ENCODE measurements at places on chromosomes 7 and 10. TPM values are rescaled to one million over a fixed set of nuclear protein-coding genes. Genes with fewer than 3 reads are reported as not detected.

ITIH2 gene
- not detected for total RNA-seq

CAV2 gene
- total RNA-seq = 8.5 TPM

OIT3 gene
- total RNA-seq = 0.72 TPM

SLC39A12 gene
- not detected for total RNA-seq

YKT6 gene
- 80.6 TPM for total RNA-seq

ABCB1 gene
- 1.7 TPM for total RNA-seq

CYP26A1 gene
- total RNA-seq = 76.0 TPM

C10orf90 gene
- total RNA-seq = not detected

MACC1 gene
- total RNA-seq = 11.1 TPM

MYL10 gene
- total RNA-seq = not detected

HABP2 gene
- total RNA-seq = not detected

CFAP69 gene
- total RNA-seq = 4.8 TPM

CARD11 gene
- total RNA-seq = 9.8 TPM

FAM25C gene
- not detected for total RNA-seq

RADIL gene
- 4.0 TPM for total RNA-seq

ELFN1 gene
- total RNA-seq = 11.4 TPM
